ENCODE measurements at places on chromosomes 12 and 14.

- DNase-seq: no peak
Measured at GRCh38 chr14:104223101-104224041, 85.0 kb downstream of the KIF26A start.

DNA sequence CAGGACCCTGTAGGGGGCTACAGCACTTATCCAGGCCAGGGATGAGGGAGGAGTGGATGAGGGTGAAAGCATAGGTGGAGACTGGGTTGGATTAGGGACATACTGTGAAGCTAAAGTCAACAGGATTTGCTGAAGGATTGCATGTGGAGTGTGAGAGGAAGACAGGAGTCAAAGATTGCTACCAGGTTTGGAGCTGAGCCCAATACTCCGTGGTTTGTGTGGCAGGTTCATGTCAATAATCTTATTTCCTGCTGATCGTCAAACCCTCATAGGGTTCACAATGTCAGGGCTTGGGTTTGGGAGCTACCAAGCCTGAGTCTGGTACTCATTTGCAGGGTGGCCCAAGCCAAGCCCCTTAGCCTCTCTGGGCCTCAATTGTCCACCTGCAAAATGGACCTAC, 77.1 kb upstream of the PLXNC1 start:
- DNase-seq: no peak

GRCh38 chr12:16495196-16495595, 110.8 kb downstream of the LMO3 start:
- DNase-seq: no peak

GRCh38 chr14:48690349-48690748, 895.8 kb downstream of the RPS29 start:
- DNase-seq: no peak

GRCh38 chr12:97260786-97261185, 201.8 kb upstream of the RMST start:
- DNase-seq: no peak

DNA sequence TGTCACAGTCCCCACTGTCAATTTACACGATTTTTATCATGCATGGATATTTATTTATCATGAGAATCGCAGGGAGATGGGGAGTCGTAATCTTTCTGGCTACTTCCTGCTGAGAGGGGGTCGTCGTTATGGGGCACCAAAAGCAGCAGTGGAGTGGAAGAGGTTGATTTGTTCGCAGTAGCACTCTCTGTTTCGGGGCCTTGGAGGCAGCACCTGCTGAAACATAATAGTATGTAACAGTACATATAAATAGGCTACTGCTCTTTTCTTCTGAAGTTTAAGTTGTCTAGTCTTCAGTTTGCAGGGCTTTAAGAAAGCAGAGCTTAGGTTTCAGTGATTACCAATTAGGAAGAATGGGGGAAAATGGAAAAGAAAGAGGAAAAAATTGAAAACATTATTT, 3.8 kb downstream of the SOAT2 start:
- DNase-seq: no peak

DNA sequence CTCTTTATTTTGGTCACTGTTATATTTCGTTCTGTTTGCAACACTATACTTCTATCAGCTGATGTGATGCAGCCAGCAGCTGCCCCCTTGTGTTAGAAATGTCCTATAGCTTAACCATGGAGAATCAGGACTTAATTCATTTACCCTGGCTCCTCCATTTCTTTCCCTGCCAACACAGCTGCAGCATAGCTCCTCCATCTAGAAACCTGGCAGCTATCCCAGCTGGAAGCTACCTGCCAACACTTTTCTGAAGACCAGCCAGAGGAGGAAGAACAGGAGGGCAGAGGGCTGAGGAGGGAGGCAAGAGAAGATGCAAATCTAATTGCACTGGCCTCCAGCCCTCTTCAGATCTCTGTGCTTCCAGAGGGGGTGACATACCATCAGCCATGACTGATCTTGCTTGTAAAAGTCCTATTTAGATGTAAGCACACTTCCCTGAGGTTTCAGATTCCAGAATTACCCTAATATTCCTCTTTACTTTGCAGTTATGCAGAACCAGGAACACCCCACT, 156.8 kb upstream of the TMEM260 start:
- peak; percentile 9 for DNase-seq

DNA sequence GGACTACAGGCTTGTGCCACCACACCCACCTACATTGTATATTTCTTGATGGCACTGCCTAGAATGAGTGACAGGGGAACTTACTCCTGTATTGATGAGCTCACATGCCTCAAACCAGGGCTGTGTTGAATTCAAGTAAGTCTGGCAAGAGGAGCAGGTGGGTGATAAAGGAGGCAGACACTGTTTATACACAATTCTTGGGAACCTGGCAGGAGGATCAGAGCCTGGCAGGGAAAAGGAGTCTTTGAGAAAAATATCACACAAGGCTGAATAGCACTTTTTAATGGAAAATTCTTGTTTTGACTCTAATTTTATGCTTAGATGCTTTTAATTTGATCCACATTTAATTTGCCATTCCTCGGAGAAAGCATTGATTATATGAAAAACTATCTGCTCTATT, 293.1 kb upstream of the NPAS3 start:
- no peak for DNase-seq

DNA sequence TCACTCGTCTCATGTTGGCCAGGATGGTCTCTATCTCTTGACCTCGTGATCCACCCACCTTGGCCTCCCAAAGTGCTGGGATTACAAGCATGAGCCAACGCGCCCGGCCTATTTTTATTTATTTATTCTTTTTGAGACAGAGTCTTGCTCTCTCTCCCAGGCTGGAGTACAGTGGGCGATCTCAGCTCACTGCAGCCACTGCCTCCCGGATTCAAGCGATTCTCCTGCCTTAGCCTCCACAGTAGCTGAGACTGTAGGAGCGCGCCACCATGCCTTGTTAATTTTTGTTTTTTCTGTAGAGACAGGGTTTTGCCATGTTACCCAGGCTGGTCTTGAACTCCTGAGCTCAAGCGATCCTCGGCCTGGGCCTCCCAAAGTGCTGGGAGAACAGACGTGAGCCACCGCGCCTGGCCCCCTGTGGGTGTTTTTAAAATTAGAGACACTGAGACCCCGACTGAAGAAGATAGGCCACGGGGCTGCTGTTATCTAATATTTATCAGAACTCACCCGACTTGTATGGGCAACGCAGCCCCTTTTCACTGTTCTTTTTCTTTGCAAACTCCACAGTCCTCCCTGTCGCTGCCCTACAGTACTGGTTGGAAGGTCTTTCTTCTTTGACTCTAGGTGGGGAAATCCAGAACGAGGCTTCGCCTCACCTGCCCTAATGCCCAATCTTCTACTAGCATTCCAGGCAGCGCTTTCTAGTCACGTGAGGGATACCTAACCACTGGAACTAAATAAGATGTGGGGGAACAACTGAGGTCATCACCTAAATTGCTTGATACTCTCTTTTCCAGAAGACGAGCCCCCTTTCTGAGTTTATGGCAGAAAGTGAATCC, 1.4 kb upstream of the GABARAPL1 start:
- no peak for DNase-seq

DNA sequence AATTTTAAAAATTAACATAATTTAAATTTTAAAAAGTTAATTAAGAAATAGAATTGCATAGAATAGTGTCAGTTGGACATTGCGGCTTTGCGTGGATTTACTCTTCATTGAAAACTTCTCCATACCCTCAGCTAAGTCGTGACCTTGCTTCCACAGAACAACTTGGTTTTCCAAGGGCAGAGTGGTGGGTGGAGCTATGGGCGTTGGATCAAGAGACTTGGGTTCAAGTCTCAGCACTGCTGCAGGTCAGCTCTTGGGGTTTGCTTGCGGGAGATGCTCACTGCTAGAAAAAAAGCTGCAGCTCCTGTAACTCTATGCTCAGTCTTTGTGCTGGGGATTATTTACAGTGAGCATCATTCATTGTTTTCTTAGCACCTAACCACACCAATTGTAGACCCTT, 133.7 kb downstream of the PRIMA1 start:
- DNase-seq: no peak

- DNase-seq: no peak
Measured at GRCh38 chr12:132145334-132145733, 1.1 kb downstream of the NOC4L start.

GRCh38 chr12:51171884-51172514, 936 bp downstream of the TFCP2 start:
- no peak for DNase-seq

DNA sequence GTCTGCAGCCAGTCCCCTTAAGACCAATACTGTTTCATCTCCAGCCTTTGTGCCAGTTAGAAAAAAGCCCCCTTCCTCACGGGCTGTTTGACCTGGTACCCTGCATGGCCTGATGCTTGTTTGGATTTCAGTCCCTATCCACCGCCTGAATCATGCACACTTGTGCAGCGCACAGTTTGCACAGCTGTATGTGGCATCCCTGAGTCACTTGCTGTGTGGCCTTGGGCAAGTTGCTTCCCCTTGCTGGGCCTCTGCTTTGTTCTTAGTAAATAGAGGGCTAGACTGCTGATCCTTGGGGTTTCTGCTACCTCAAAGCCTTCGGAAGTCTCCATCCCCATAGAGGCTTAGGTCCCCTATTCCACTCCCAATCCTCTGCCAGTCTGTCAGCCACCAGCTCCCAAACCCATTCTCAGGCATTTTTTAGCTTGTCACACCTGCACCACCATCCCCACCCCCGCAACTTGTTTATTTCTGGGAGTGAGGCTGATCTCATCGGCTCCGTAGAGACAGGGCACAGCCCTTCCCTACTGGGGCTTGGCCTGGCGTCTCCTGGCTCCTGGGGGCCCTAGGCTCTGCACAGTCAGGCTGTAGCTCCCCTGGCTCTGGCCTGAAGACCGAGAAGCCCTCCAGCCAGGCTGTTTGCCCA, 8.8 kb downstream of the KRT80 start:
- DNase-seq: no peak

DNA sequence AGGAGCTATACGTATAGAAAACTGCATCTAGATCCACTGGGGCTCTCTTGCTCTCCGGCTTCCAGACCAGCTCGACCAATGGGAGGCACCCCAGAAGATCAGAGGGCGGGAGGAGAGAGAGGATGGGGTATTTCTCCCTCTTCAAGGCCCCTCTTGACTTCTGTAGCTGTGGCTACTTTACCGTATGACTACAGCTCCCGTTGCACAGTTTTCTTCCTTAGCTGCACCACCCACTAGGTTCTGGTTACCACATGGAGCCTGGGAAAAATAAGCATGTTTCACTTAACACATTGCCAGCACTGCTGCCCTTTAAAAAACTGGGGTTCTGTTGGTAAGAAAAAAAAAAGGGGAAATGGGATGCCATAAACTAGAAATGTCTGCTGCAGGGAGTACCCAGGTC, 214.4 kb downstream of the TBX5 start:
- DNase-seq: no peak

DNA sequence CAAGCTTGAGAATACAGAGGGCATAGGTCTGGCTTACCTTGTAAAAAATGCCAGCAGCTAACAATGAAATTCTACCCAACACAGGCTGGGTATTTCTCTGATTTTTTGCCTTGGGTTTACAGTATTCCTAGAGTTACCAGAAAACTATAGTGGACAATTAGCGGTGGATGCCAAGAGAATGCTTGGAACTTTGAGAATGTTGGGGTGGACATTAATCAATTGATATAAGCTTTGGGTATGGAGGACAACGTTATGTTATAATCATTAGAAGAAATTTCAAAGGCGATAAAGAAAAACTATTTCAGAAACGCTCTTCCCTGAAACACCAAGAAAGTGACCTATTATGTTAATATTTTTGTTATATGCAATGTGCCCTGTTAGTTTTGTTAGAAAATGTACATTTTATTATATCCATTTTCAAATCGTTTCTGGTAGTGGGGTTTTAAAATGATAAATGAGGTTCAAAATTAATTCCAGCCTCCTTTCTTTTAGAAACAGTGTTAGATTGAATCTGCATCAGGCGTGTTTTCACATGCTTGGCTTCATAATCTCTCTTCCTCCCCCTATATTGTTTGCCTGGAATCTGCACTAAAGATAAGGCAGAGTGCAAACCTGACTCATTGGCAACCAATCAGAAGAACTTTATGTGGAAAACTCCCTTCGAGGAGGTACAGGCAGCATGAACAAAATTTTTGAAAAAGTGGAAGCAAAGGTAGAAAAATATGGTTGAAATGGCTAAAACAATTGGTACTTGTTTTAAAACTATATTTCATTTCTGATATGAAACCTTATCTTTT, 1.4 kb upstream of the PTPRQ start:
- no peak for DNase-seq

DNA sequence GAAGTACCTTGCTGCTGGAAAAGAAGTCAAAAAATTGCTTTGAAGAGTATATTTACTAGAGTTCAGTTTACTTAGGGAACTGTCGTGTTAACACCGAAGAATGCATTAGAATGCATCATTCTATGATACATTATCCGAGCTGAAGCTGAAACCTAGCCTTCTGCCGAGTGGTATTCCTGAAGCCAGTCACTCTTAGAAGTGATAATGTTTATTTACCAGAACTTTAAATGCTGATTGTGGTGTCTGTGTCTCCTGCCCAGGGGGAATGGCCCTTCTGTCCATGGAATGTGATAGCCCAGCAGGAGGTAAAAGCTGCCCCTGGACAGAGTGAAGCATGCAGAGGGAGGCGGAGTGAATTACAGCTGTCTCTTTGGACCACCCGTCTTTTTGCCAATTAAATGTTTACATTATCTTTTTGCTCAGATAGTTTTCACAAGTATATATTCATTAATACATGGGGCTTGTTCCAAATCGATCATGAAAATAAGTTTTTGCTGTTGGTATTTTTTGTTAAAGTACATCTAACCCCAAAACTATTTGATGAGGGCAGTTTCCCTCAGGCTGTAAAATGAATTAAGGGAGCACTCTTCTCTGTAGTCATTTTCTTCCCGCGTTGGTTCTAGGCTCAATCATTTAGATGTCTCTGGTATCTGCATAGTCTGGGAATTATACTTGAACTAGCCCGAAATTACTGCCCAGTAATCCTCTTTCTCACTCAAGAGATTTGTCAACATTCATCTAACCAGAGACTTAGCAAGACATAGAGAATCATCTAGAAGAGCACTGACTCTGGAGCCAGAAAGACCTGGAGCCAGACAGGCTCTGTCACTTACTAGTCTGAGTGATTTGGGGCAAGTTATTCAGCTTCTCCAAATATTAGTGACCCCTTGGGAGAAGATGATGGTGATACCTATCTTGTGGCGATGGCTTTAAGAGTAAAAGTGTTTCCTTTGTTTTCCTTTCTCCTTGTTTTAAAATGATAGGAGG, 147.6 kb downstream of the CRADD start:
- no peak for DNase-seq

DNA sequence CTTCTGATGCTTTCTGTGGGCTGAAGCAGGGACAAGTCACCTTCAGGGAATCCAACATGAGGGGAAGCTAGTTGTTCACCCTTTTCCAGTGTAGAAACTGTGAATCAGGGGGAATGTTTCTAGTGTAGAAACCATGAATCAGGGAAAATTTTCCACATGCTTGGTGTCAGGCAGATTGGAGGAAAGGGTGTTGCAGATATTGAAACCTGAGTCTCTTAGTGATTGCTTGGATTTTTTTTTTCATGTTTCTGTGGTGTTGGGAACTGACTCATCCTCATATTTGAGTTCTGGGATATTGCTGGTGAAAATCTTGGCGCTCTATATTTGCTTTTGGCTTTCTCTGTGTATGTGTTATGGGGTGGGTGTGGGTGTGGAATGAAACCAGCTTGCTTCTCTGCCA, 144.5 kb upstream of the FBXO33 start:
- no peak for DNase-seq

- DNase-seq: no peak
Measured at GRCh38 chr12:45975506-45975905, 14.9 kb downstream of the SCAF11 start.

GRCh38 chr12:67275380-67275913, 6.3 kb downstream of the CAND1 start:
- DNase-seq: no peak

- no peak for DNase-seq
Measured at GRCh38 chr14:50232276-50232642, 881 bp upstream of the SOS2 start.
